ENCODE measurements at places on chromosomes 7 and 10. TPM values are rescaled to one million over a fixed set of nuclear protein-coding genes. Genes with fewer than 3 reads are reported as not detected.

DNA sequence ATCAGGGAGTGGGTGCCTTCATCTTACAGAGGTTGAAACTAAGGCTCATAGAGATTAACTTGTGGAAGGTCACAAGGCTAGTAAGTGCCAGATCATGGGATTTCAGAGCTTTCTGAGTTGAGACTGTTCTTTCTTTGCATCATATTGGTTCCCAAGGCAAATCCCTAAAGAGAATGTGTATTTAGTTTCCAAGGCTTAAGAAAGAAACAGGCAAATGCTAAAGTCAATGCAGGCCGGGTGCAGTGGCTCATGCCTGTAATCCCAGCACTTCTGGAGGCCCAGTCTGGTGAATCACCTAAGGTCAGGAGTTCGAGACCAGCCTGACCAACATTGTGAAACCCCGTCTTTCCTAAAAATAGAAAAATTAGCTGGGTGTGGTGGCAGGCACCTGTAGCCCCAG lies 19.8 kb downstream of the CDK1 start:
- no peak for DNase-seq

- DNase-seq: no peak
Observed at GRCh38 chr10:62095181-62096122, 173.2 kb downstream of the RTKN2 start.

GIMAP7 gene
- total RNA-seq: not detected

- peak; percentile 90 for DNase-seq
Observed at GRCh38 chr7:80918909-80919721, at the start of gene SEMA3C. Gene SEMA3C (minus strand): TSS chr7:80919051. CDS start chr7:80916781, 2,270 bp downstream.

- DNase-seq: no peak
Observed at GRCh38 chr7:25711940-25712339, 440.1 kb upstream of the NFE2L3 start.

GRCh38 chr10:49257154-49257553 lies 41.8 kb upstream of the C10orf71 start:
- no peak for DNase-seq

DNA sequence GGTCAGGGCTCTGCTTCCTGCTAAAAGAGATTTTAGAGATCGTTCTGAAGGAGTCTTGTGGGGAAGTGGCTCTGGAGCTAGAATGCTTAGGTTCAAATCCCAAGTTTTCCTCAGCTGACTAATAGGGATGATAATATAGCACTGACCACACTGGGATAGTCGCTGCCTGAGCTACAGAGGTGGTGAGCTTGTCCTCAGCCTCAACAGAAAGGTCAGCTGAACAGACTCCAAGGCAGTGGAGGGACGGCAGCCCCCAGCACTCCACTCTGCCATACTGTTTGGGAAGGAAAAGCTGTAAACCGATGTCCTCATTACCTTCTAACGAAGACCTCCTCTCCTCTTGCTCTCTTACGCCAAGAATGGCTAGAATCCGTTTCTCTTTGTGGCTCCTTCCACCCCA lies 36.2 kb downstream of the KAT6B start:
- no peak for DNase-seq
